Astrocyte of the spinal cord (primary cell): ENCODE measurements at places on chromosomes 5 and 9.

DNA sequence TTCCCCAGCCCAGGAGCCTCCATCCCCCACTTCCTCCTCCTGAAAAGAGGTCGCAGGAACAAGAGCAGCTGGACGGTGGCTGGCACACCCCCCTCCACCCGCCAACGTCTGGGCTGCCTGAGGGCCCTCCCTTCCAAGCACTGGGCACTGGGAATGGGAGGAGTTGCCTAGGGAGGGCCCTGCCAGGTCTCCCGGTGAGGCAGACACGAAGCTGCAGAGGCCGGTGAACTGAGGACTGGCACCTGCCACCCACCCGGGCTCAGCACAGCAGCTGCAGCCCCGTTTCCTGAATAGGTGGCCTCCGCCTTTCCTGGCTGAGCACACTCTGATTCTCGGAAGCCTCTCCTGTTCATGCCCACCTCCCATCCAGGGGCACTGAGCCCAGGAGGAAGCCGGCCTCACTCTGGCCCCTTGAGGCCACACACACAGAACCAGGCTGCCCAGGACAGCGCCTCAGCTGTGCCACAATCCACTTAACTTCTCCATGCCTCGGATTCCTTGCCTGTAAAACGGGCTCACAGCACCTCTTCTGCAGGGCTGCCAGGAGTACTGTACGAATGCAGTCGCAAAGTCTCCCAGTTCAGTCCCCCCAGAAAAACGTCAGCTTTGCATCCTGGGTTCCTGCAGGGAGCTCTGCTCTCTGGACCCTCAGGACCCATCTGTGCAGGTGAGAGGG lies 1.3 kb downstream of the NPDC1 start:
- DNase-seq: no peak

DNA sequence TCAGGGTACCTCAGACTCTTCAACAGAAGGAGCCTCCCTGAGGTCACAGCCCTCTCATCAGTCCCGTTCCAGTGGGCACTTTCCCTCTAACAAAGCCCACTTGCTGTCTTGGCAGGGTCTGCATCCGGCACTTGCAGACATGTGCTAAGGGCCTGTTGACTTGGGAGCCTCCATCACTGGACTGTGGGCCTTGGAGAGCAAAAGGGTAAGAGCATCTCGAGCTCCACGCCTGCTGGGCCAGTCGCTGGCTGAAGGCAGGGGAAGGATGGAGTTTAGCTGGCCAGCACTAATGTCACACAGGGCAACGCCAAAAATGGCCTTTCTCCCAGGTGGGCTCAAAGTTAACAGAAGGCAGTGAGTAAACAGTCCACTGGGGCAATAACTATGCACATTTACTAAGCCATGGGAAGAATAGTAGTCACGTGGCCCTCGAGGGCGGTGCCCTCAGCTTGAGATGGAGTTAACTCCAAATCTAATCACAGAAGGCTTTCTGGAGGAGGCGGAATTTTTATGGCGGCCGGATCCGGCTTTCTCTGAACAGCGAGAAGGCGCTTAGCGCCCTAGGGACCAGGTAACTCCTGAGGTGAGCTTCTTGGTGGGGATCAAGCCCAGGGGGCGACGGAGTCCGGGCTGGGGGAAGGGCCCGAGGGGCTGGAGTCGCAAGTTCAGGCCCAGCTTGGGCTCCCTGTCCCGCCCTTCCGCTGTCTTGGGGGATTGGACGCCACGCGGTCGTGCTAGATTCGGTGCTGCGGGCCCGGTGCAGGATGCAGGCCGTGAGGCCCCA lies 2.0 kb upstream of the NSD1 start:
- DNase-seq: no peak

DNA sequence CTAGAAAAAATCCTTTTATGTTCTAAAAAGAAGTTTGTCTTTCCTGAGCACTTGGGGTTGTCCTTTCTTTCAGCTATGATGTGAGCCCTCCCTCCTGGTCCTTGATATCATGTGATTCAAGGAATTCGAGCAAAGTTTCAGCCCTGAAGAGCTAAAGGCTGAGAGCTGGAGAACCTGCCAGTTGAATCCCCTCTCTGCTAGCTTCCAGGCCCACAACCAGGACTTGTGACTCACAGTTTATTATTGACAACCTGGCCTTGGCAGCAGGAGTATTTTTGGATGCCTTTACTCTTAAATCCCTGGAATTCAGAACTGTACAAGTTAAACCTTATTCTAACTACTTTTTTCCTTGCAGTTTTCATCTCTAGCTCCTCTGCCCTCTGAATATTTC lies 182.8 kb downstream of the SPOCK1 start:
- DNase-seq: peak; percentile 23

- no peak for DNase-seq
Measured at GRCh38 chr9:89462199-89462598, 35.7 kb downstream of the SEMA4D start.

DNA sequence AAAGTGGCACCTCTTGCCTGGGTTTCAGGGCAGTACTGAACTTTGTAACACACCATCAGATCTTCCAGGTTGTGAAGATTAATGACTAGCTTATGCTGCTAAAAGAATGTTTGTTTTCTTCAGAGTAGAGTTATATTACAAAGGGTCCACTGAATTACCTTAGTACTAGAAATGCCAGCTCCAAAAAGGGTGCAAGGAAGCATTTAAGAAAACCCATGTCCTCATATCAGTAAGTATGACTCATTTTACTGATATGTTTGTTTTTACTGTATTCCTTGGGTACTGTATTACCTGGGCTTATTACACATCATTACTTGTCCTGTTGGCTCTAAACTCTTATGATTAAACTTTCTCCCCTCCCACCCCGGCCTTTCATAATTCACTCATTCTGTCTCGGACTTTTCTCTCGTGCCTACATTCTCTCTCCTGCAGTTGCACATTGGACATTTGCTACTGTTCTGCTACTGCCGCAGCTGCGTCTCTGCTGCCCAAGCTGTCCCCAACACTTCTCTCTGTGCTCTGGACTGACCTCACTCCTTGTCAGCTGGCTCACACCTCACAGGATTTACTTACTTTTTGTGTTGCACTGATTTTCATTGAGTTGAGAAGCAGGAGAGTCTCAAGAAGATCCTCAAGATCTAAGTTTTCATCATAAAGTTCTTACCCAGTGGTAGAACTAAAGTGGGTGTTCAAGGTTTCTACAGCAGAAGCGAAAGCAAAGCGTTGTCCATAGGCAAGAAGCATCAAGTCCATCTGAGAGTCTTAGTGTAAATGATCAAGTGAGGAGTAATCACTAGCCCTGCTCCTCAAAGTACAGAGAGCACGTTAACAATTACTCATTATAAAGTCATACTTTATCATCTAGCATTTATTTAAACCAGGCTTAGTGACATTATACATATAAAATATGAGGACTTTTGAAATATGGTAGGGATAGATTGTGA lies 53.2 kb upstream of the C9orf72 start:
- DNase-seq: no peak

DNA sequence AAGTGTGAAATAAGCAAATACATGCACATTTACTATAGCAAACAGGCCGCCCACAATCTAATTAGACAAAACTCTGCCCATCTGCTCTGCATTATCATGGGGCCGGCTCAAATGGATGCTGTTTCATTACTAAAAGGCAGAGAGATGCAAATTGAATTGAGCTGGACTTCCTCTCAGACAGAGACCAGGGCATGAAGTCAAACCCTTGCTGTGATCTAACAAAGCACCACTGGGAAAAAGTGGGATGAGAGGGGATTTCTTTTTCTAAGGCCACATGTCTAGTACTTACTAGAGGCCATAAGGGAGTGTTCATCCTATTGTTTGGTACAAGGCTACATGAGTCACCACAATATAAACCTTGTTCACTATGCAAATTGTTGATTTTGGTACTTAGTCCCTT lies 614.7 kb downstream of the ISL1 start:
- DNase-seq: no peak

- peak; percentile 60 for DNase-seq
Measured at GRCh38 chr9:106862110-106862820, 701 bp upstream of the ZNF462 start.

DNA sequence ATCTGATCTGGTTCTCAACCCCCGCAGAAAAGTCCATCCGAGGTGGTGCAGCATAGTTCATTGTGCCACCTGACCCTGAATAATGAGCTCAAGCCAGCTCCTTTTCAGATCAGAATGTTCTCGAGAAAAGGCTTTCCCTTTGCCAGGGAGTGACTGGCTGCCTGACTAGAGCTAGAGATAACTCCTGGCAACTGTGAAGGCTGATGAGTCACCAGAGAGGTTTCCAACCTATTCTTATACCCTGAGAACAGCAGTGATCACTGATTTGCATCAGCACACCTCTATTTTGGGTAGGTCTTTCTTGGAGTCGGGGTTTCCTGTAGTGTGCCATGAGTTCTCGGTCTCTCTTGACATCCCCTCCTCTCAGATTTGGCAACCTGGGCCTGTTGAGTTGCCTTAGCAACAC lies 127.9 kb downstream of the PIK3R1 start:
- peak; percentile 82 for DNase-seq

DNA sequence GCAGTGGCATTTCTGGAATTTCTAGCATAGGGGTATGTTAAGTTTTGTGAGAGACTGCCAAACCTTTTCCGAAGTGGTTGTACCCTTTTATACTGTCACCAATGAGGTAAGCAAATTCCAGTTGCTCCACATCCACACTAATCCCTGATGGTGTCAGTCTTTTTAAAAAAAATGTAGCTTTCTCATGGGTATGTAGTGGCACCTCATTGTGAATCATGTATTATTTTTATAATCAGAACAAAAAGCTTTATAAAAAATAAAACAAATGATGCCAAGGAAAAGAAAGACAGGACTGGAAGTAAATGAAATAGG lies 93.4 kb upstream of the CLINT1 start:
- DNase-seq: no peak

DNA sequence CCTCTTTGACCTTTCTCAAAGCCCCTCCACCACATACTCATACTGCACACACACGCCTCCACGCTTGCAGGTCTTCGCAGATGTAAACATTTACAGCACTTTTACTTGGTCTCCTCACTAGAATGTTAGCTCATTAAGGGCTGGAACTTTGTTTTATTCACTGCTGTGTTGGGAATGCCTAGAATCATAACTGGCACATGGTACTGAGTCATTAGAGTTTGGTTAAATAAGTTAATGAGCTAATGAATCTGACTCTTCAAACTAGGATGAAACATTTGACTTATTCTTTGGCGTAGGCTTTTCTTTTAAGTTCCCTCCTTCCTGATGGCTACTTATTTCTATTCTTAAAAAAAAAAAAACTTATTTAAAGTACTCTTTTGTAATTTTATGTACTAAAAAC lies 28.9 kb downstream of the MAN2A1 start:
- no peak for DNase-seq

GRCh38 chr5:33530183-33531036 lies 89.6 kb downstream of the TARS1 start:
- no peak for DNase-seq

DNA sequence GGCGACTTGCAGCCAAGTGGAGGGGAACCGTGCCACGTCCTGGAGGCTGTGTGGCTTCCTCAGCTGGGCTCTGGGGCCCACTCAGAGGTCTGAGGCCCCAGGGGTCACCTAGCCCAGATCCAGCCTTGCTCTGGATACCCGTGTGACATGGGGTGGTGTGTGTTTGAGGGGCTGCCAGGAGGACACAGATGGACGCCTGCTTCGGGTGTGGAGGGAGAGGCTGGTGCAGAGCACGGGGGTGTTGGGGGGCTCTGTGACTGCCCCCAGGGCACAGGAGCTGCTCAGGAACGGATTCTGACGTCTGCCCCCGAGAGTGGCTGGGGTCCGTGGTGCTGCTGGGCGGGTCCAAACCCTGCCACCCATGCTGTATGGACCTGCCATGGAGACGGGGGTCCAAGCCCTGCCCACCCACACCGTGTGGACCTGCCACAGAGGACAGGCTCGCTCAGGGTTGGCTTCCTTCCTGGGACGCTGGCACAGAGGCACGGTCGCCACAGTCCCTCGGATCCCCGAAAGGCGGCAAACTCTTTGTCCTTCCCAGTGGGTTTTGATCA lies 10.5 kb downstream of the INPP5E start:
- no peak for DNase-seq

DNA sequence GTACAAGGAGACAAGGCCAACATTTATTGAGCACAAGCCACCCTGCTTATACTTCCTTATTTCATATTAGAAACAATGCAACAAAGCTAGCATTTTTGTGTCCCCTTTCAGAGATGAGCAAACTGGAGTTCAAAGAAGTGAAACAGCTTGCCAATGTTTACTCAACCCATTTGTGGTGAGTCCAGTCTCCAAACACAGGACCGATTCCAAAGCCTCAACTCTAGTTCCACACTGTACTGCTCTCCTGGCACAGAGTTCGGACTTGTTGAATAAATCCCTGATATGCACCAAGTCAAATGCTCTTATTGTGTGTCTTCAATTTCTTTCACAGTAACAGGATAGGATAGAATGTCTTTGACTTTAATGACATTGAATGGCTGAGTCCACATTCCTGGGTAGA lies 604.8 kb upstream of the BRINP1 start:
- DNase-seq: peak; percentile 15

DNA sequence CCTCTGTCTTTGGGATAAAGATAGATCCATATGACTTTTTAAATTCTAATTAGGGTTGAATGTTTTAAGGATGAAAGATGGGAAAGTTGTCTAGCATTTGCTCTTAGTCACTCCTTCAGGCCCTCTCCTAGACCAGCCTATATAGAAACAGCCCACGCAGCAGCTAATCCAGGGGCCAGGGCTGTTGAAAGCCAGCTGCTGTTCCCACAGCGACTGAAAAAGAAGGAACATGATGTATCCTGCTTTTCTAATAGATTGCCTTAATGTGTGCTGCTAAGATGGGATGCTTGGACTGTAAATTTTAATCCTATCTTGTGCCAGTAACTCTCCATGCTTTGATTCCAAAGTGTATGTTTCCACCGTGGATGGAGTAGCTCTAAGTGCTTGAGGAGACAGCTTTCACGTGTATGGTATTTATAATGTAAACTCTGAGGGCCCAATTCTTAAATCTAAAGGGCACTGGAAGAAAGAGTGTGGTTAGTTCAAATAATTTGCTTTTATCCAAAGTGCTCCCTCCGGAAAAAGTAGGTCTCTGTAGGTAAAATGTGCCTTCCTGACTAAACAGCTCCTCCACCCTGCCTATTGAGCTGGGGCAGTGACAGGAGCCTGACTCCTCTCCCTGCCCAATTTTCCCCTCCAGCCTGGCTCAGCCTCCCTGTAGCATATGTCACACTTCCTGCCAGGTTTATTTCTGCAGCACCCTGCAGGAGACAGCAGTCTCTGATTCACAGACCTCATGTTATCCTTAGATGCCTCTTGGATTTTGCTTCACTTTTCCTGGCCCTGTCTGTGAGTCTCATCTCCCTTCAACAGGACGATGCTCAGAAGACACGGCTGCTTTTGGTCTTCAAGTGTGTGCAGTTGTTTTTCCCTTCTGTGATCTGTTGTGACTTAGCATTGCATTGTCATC lies 33.2 kb downstream of the SLC36A1 start:
- peak; percentile 25 for DNase-seq

DNA sequence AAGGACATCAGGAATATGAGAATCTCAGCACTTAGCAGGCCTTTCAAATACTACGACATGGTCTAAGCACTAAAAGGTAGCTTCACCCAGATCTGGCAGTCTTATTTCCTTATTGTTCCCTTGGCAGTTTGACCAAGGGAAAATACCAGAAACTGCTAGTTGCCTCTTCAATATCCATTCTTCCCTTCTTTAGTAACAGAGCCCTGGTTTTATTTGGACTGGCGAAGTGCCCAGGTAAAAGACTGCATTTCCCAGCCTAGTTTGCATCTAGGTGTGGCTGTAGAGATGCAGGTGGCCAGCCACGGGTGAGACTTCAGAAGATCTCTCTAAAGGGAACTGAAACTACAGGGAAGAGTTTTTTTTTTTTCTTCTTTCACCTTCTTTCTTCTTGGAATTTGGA lies 21.6 kb downstream of the DMRT2 start:
- DNase-seq: no peak

- DNase-seq: peak; percentile 38
Measured at GRCh38 chr9:35611230-35611797, 6.3 kb downstream of the TESK1 start.
